ENCODE measurements at places on chromosomes 1 and 21. TPM values are rescaled to one million over a fixed set of nuclear protein-coding genes. Genes with fewer than 3 reads are reported as not detected.

Gene RSPO1
- total RNA-seq, result not detected

Gene ZNF683
- not detected for total RNA-seq

Gene AGPAT3
- 35.8 TPM for total RNA-seq

Gene LCE1C
- not detected for total RNA-seq

Gene ARHGAP30
- 1.6 TPM for total RNA-seq

Gene CD84
- 4.4 TPM for total RNA-seq

Gene AADACL4
- not detected for total RNA-seq

Gene KLF17
- 0.46 TPM for total RNA-seq

Gene AIRE
- 0.23 TPM for total RNA-seq

Gene LYPD8
- not detected for total RNA-seq
